ENCODE measurements at places on chromosomes 1 and 21. TPM values are rescaled to one million over a fixed set of nuclear protein-coding genes. Genes with fewer than 3 reads are reported as not detected.

Gene WDR77
- total RNA-seq = 22.1 TPM

Gene HES4
- total RNA-seq = 0.36 TPM

Gene SGIP1
- total RNA-seq = 2.1 TPM

Gene HMCN1
- 106 TPM for total RNA-seq

Gene ANGPTL3
- under 0.01 TPM for total RNA-seq

Gene PTGS2
- total RNA-seq = 15.0 TPM

Gene RNF11
- total RNA-seq = 112 TPM

Gene CYP4X1
- 3.3 TPM for total RNA-seq

Gene DAB1
- 0.45 TPM for total RNA-seq

Gene RAB7B
- total RNA-seq = 7.4 TPM

Gene CYP4Z1
- total RNA-seq = not detected

DNA sequence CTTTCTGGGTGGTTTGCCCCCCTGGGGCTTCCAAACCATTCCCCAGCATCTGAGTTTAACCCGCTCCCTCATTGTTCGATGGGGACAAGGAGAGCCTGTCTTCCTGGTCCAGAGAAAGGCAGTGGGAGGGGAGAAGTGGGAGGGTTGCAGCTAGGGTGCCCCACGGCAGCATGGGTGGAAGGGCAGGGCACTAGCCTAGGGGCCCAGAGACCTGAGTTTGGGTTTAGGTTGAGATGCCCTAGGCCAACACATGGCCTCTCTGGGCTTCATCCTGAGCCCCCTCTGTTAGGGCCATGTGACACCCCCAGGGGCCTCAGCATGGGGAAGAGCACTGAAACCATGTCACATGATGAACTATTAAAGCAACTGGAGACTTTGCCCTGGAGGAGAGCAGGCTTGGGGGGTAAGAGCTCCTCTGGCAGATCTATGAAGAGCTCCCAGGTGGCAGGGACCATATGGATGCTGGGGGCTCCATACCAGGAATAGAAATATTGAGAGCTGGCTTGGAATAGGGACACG is 9.7 kb upstream of the RUNX3 start:
- DNase-seq = no peak

GRCh38 chr1:86956221-86956620 is 41.8 kb downstream of the HS2ST1 start:
- no peak for DNase-seq

DNA sequence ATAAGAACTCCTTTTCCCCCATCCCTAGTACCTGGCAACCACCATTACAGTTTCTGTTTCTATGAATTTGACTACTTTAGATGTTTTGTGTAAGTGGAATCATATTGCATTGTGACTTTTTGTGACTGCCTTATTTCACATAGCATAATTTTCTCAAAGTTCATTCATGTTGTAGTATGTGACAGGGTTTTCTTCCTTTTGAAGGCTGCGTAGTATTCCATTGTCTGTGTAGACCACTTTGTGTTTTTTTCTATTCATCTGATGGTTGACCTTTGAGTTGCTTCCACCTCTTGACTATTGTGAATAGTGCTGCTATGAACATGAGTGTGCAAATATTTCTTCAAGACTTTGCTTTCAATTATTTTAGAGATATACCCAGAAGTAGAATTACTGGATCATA is 225.8 kb upstream of the L1TD1 start:
- DNase-seq = no peak

GRCh38 chr21:45011911-45012661 is 62.3 kb upstream of the ADARB1 start:
- peak; percentile 82 for DNase-seq

GRCh38 chr1:2604156-2604843 is 17.7 kb downstream of the PRXL2B start:
- no peak for DNase-seq

DNA sequence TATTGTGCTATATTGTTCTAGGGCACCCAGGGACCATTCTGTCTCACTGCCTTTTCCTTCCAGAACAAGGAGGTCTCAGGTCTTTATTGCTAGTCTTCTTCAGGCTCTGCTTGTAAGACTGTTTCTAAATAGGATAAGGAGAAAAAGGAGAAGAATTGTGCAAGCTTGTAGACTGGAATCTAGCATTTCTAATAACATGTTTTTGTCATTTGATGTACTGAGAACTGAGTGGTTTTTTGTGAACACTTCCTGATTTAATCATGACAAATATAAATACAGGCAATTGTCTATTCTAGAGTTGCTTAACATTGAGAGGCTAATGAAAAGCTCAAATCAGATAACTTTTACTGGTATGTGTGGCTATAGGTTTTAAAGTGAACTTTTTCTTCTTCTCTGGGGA is 77.6 kb downstream of the CLIC4 start:
- DNase-seq = no peak

- DNase-seq = peak; percentile 57
These were observed 83.9 kb upstream of the SGIP1 start for GRCh38 chr1:66450043-66450514.

DNA sequence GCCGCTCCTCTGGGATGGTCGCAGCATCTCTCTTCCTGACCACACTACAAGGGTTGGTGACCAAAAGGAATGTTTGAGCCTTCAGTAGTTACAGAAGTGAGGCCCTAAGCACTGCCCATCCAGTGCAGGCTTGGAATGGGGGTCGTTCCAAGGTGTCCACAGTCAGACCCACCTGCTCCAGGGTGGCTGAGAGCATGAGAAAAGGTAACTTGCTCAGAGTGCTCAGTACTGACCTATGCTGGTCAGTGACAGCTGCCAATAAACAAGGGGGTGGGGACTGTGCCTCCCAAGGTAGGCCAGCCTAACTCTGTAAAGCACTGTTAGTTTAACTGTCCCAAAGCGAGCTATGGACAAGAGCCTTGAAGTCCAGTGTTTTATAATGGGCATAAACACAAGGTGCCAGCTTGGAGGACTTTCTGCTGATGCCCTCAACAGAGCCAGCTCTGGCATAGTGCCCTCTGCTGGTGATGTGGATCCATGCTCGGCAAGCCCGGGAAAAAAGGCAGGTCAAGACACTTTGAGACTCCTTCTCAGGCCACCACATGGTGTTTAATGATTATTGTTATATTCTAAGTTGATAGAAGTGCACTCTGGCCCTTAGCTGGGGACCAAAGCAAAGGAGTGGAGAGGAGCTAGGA is 78.1 kb upstream of the DNAH14 start:
- DNase-seq = peak; percentile 68

DNA sequence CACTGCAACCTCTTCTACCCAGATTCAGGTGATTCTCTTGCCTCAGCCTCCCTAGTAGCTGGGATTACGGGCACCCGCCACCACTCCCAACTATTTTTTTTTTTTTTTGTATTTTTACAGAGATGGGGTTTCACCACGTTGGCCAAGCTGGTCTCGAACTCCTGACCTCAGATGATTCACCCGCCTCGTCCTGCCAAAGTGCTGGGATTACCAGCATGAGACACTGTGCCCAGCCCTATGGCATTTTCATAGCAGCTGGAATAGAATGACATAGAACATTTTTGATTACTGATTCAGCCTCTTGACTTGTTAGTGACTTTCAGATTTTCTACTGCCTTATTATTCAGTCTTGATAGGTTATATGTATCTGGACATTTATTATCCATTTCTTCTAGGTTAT is 1046.2 kb downstream of the AMY1C start:
- DNase-seq = no peak

DNA sequence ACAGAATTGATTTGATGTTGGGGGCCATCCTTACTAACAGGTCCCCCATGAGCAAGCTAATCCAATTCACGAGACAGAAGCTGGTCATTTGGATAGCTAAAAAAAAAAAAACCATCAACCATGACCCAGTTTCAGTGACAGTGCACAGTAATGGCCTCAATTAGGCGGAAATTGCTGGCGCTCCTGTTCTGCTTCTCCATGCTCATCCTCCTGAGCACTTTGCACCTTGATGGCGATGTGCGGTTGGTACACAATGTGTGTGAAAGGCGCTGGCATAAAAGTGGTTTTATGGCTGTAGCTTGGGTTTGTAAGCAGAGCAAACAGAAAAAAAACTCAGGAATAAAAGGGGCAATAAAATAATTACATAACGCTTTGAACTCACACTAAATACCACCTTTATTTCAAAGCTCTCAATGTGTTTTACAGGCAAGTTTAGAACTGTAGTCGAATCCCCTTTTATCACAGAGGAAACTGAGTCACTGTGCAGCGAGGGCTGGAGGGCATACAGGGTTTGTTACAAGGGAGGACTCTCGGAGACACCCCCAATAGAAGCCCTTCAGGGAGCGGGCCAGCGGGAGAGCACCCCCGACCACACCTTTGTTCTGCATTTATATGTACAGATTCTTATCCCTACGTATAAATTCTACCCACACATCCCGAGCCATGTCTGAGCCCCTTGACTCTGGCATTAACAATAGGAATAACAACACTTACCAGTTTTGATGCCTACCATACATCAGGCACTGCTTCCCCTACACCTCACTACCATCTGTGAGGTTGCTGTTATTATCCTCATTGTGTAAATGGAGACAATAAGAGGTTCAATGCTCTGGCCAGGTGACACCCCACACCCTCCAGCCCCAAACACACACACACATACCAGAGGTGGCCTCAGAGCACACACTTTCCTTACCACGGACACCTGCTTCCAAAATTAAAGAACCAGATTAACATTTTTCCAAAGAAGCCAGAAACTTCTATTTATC is 213.5 kb upstream of the IRF2BP2 start:
- no peak for DNase-seq

GRCh38 chr1:228984646-228985631 is 249.7 kb downstream of the RHOU start:
- no peak for DNase-seq

GRCh38 chr1:82806133-82806532 is 1005.4 kb downstream of the ADGRL2 start:
- no peak for DNase-seq

GRCh38 chr1:11691302-11691914 is at the start of gene DRAXIN:
Gene DRAXIN (plus strand): TSS chr1:11691710. CDS start chr1:11706259, 14,549 bp downstream.
- DNase-seq = no peak

GRCh38 chr1:184075055-184076029 is 23.8 kb downstream of the TSEN15 start:
- peak; percentile 87 for DNase-seq

DNA sequence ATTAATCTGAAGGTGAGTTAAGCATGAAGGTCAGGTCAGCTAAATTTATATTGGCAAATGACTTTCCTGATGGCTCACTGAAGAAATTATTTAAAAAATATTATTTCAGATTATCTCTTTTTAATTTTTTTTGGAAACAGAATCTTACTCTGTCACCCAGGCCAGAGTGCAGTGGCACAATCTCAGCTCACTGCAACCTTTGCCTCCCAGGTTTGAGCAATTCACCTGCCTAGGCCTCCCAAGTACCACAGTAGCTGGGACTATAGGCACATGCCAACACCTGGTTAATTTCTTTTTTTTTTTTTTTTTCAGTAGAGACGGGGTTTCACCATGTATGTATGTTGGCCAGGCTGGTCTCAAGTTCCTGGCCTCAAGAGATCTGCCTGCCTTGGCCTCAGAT is 976.7 kb downstream of the TTLL7 start:
- no peak for DNase-seq

- no peak for DNase-seq
These were observed 28.2 kb upstream of the SLC30A1 start for GRCh38 chr1:211606914-211607753.

DNA sequence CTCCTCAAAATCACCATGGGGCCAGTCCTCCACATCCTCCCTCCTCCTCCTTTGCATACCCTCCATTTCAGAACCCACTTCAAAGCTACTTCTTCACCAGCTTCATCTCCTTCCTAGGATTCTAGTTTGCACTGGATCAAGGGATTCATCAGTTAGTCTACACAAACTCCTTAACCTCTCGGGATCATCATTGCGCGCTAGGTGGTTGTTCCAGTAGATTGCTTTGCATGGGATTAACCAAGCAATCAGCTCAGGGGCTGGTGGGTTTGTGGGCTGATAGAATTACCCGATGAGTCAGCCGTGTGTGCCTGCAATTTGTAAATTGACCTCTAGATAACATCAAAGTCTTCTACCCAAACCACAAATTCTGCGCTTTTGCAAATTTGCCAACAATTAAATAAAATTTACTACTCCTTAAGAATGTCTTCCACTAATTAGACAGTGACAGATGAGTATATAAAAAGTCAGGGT is 7.7 kb downstream of the KANK4 start:
- DNase-seq = no peak

DNA sequence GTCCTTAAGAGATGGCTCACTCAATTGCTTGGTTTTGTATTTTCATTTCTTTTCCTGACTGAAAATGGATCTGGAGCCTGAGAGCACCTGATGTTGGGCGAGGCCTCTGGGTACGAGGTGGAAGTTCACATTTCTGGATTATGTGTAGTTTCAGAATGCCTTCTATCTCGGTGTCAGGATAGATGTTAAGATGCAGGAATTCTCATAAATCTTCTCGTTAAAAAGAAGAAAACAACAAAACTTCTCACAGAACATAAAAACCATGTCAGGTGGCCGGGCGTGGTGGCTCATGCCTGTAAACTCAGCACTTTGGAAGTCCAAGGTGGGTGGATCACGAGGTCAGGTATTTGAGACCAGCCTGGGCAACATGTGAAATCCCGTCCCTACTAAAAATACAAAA is 101.8 kb downstream of the RHOU start:
- DNase-seq = no peak

DNA sequence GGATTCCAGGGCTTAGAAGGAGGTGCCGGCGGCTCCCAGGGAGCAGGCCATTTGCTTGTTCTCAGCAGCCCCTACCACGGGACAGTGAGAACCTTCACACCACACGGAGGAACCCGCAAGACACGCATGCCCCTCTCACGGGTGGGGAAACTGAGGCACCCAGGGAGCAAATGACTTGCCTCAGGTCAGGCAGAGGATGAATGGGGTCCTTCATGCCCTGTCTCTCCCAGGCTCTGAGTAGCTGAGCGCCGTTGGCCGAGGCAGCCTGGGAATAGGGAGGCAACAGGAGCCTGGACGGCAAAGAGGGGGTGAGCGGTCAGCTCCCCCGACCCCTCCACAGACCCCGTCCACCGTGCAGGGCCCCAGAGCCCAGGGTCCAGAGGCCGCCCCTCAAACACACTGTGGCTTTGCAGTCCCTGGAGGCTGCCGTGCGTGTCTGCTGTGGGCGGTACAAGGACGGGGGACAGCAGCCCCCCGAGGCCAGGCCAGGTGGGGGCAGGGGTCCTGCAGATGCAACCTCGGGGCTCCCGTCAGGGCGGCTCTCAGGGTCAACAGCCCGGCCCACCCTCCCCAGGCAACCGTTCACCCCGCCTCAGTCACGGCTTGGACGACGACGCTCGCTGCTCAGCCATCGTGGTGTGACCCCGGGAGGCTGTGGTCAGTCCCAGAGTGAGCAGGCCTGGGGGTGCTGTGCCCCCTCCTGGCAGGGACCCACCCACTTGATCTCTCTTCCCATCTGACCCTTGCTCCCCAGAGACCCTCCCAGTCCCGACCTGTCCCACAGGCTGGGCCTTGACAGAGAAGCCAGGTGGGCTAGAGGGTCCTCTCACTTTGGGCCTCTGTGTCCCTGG is 15.8 kb upstream of the COL6A2 start:
- no peak for DNase-seq

DNA sequence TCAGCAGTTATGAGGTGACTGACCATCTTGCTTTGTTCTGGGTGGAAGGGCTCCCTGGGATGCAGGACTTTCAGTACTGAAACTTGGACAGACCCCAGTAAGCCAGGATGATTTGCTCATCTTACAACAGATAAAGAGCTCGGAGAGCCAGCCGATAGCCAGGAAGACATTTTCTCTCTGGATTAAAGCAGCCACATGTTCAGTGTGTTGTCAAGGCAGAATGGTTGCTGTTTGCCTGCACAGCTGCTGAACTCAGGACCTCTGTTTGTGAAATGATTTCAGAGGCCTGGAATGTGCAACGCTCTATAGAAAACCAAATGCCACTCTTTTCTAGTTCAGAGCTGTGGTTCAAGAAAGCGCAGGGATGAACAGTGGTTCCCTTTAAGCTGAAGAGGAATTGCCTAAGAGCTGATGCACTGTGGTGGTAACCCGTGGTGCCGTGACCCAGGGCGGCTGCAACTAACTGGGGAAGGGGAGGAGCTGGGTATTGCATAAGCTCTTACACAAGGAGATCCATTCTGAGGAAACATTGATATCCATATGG is 40.7 kb downstream of the CASQ2 start:
- DNase-seq = peak; percentile 85

Data from fibroblast of the aortic adventitia (primary cell).